Cortex of kidney (tissue), 1 donor: ENCODE measurements at places on chromosomes 4 and X.

GRCh38 chr4:140888054-140888453 lies 131.9 kb upstream of the TBC1D9 start:
- no peak for DNase-seq

- no peak for DNase-seq
Measured at GRCh38 chr4:108168160-108168670, 517 bp downstream of the LEF1 start.

DNA sequence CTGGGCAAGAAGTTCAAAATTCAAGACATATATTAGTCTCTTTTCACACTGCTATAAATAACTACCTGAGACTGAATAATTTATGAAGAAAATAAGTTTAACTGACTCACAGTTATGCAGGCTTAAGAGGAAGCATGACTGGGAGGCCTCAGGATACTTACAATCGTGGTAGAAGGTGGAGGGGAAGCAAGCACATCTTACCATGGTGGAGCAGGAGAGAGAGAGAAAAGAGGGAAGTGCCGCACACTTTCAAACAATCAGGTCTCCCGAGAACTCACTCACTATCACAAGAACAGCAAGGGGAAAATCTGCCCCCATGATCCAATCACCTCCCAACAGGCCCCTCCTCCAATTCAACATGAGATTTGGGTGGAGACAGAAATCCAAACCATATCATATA lies 273.3 kb upstream of the RASGEF1B start:
- no peak for DNase-seq

- no peak for DNase-seq
Measured at GRCh38 chr4:39658756-39659155, 20.1 kb upstream of the SMIM14 start.

GRCh38 chrX:24266996-24267395 lies 46.9 kb downstream of the SUPT20HL2 start:
- DNase-seq, result no peak

DNA sequence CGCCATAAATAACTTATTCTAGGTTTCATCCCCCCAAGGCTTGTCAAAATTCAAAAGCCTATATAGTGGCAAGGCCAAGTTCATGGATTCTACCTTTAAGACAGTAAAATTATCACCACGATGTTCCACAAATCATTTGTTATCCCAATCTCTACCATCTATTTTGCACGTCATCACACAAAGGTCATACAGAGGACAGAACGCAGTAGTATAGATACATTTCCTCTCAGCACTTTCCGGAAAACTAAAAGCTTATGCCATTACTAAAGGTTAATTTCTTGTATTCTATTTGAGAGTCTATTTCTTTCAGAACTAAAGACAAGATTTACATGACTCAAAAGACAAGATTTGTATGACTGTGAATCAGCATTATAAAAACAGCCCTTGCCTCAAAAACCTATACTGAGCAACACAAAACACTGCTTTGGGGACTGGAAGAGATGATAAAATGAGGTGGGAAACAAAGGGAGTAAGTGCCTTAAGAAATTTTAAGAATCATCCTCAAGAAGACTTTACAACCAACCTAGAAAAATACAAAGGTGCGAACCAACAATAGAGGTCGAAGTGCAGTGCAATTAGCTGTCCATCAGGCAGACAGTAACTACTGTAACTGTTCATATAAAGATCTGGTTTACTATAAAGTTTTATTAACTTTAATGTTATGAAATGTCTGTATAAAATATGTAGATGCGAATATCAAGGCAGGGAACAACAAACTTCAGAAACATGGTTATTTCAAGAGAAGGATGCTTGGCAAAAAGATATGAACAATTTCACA lies 7.6 kb downstream of the UBE2D3 start:
- no peak for DNase-seq

DNA sequence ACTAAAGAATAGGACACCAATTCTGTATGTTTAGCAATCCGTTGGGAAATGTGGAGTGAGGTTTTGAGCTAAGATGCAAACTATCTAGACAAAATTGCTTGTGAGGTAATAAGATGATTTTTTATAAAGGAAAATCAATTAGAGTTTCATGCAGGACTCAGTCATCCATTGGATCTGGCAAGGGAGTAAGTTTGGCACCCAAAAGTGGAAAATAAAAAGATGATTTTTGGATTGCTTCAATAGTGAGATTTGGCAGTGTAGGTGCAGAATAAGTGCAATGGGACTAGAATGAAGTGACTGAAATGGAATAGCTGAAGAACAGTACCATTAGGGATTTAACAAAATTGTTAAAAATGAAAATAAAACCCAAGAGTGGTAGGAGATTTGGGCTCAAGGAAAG lies 290.5 kb upstream of the EPHA5 start:
- DNase-seq, result no peak

DNA sequence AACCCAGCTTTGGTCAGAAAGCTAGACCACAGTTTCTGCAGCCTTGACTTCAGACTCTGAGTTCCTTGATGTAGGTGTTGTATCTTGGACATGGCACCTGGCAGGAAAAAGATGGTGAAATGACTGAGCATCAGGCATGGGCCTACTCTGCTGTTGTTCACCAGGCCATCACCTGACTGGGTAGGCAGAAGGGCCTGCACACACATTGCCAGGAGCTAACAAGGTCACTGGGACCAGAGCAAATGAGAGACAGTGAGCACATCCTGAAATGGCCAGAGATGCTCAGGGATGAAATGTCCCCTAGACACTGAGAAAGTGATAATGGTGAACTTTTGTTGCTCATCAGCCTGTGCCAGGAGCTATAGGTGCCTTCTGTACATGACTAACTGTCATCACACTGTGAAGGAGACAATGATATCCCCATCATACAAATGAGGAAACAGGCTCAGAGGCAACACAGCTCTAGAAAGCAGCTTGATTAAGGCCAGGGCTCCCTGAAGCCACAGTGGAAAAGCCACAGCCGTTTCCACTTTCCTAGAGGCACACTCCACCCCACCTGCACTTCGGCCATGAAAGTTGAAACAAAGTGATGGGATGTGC lies 128.3 kb downstream of the TSPAN5 start:
- no peak for DNase-seq

DNA sequence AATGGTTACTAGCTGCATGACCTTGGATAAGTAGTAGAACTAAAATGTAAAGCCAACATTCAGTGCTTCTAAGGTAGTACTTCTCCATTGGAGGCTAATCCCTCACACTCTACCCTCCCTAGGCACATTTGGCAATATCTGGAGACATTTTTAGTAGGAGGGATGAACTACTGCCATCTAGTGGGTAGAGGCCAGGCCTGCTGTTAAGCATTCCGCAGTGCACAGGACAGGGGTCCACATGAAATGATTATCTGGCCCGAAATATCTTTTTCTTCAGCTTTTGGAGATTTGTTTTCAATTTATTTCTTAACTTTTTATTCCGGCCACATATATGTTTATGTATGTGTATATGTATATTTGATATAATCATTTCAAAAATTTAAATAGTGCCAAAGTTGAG lies 36.0 kb upstream of the SPANXC start:
- DNase-seq, result no peak

GRCh38 chr4:146267826-146268225 lies 53.5 kb downstream of the REELD1 start:
- no peak for DNase-seq

DNA sequence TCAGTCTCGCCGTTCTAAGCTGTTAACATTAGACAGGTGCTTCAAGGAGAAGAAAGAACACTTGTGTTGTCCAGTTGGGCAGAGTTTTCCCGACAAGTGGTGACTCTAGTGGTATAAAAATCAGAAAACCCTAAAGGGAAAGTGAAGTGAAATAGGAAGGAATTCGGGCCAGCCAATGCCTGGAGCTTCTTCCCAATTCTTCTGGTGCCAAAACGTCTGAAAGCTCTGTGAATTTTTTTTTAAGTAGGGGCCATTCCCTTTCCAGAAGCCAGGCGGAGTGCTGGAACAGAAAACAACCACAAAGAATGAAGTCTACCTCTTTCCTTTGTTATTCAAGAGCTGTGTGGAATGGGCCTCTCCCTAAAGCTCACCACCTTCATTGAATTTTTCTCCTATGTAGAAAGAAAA lies 43.1 kb upstream of the PPARGC1A start:
- DNase-seq, result no peak

DNA sequence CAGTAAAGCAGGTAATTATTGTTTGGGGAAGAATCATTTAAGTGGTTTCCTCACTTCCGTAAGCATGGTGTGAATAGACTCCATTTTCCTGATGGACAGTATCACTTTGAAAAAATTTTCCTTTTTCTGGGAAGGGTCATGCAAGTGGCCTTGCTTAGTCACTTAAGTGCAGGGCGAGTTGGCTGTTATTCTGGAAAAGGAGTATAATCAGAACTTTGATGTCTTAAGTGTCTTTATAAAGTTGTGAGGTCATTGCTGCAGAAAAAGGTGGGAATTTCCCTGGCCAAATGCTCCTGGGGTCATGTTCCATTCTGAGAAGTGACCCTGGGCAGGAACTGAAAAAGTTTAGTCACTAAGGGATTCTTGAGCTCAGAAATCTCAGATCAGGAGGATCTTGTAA lies 146.1 kb upstream of the OTUD4 start:
- no peak for DNase-seq

- no peak for DNase-seq
Measured at GRCh38 chr4:169188204-169188603, 82.6 kb downstream of the SH3RF1 start.

DNA sequence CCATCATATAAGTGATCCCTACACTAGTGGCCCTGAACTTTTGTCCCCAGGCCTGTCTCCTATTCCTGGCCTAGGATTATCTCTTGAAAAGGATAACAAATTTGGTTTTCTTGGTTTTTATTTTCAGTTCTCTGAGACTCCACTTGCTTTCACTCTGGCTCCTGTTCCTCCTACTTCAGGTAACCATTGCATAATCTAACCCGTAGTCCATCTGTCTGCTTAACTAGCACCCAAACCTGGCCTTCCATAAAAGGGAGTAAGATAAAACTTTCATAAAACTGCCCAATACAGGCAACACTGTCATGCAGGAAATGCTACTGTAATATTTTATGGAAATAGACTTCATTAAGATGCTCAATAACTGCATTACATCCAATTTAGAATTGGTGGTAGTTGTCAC lies 52.1 kb upstream of the RAP1GDS1 start:
- no peak for DNase-seq

GRCh38 chrX:108186811-108187210 lies 95.2 kb downstream of the ATG4A start:
- no peak for DNase-seq

DNA sequence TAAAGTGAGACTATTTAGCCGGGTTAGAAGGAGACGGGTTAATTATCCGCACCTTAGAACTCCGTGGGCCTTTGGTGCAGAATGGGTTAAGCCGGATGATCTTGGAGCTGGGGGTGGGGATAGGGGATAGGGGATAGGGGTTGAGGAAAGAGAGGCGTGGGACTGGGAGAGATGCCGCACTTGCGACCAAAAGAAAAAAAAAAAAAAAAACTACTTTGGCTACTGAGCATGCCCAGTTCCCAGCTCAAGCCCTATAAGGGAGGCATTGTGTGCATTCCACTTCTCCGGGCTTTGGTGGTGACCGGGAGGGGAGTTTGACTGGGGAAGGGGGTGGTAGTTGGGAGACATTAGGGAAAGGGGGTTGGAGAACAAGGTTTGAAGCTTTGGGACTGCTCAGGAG lies at the start of gene SLITRK4:
TSS of gene SLITRK4 (minus strand) at position 187 of the 400 bp plus-strand sequence. CDS start 4,993 bp downstream, outside the sequence.
- no peak for DNase-seq

GRCh38 chr4:8580321-8581093 lies at the start of gene GPR78:
GPR78 (plus strand) TSS chr4:8580392; CDS start chr4:8580983, 591 bp downstream.
- no peak for DNase-seq

DNA sequence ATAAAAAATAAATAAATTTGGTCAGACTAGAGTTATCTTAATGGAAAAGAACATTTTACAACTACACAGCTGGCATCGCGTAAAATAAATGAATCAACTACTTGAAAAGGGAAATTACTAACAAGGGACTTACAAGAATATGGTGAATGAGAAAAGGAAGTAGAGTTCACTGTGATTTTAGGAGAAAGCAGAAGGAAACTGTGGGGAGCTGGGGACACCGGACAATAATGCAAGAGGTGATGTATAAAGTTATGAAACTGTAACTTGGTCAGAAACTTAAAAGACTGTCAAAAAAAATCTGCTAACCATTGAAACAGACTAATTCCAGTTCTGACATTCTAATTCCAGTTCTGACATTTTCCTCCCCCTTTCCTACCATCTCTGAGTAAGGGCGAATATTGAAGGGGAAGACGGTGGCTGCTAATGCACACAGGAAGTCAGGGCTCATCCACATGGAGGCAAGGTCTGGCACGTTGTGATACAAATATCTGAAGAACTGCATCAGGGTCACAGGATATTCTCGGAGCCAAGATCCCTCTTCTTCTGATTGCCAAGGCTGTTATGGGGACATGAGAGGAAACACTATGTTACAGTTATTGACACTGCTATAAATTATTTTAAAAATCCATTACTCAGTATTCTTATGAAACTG lies 170.5 kb downstream of the CDS1 start:
- DNase-seq, result no peak

GRCh38 chr4:105061136-105061696 lies 85.5 kb upstream of the TET2 start:
- DNase-seq, result no peak

GRCh38 chr4:6316461-6317003 lies 46.9 kb downstream of the WFS1 start:
- DNase-seq, result no peak

DNA sequence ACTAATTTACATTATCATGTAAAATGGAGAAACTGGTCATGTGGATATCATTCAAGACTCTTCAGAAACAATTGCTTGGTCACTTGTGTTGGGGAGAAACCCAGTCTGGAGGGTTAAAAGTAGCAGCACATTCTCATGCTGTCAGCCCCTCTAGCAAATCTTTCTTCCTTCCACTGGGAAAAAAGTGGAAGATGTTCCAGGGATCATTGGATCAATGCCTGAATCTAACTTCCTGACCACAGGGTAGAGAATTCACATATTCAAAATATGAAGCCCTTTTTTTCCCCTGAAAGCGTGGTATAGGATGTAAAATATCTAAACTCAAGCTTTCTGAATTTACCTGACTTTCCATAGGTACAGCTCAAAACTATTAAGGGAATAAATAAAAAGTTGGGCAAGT lies 98.0 kb downstream of the CXCL13 start:
- DNase-seq, result no peak

- no peak for DNase-seq
Measured at GRCh38 chr4:25861280-25861950, 1.4 kb downstream of the SEL1L3 start.

- no peak for DNase-seq
Measured at GRCh38 chrX:119062750-119063374, 9.9 kb upstream of the CT47C1 start.

GRCh38 chr4:4339504-4340085 lies 47.3 kb upstream of the NSG1 start:
- no peak for DNase-seq

- DNase-seq, result no peak
Measured at GRCh38 chr4:156837625-156838345, 133.8 kb downstream of the PDGFC start.

GRCh38 chr4:27684610-27685011 lies 824.0 kb downstream of the STIM2 start:
- no peak for DNase-seq

DNA sequence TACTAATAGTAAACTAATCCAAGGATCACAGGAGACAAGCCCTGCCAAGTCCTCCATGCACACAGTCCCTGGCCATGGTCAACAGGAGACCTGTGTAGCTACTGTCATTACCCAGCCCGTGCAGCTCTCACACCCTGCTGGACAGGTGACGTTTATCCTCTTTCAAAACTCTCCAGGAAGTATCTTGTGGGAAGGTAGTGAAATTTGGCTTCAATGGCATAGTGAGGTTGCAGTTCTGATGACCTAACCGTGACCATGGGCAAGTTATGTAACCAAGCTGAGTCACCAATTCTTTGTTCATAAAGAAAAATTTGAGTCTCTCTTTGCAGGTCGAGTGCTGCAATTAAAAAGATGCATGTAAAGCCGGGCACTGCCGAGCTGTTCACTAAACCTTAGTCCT lies 11.3 kb upstream of the SLC2A9 start:
- no peak for DNase-seq

GRCh38 chr4:155694100-155694785 lies 27.6 kb downstream of the GUCY1A1 start:
- no peak for DNase-seq
